ENCODE measurements at places on chromosomes 3 and 15.
A peak's percentile ranks its signal among the peaks of the same experiment; 100 is the strongest.

GRCh38 chr3:13223574-13224237 lies 150.5 kb upstream of the IQSEC1 start:
- no peak for DNase-seq

- DNase-seq, result peak; percentile 59
Observed at GRCh38 chr15:99432271-99433025, 133.3 kb upstream of the MEF2A start.

DNA sequence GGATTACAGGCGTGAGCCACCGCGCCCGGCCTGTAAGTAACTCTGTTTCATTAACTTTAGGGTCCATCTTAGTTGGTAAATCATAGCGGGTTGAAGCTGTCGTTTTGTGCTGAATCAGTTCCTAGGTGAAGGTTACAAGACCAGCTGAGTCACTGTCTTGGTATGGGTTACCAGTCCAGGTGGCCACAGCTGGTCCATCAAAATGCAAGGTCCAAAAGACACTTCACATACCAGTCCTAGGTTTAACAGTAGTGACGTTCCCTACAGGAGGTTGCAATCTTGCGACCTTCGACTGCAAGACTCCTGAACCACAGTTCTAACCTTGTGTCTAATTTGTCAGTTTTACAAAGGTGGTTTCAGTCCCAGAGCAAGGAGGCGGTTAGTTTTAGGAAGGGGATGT lies 160.1 kb upstream of the ATP10A start:
- DNase-seq, result no peak

DNA sequence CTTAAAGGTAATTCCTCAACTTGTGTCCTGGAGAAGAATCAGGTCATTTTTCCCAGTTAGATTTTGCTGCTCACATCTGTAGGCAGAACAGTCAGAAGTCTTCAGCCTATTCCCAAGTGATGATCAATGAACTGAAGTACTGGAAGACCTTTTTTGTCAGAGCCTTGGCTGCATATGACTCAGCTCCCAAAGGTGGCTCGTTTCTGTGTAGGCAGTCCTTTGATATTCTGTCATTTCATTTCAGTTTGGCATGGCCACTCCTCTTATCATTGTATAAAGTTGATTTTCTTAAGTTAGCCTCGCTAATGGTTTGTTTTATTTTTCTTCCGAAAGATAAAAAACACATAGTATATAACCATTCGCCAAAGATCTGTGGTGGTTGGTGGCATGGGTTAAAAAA lies 90.7 kb downstream of the KLHL25 start:
- DNase-seq, result no peak

DNA sequence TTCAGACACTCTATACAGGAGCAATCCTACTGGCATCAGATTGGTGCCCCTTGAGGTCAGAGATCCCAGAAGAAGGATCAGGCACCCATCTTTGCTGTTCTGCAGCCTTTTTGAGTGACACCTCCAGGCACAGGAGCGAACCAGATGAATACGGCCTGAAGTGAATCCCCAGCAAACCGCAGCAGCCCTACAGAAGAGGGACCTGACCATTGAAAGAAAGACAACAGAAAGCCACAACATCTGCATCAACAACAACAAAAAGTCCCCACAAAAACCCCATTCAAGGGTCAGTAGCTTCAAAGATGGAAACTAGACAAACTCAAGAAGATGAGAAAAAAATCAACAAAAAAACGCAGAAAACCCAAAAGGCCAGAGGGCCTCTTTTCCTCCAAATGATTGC lies 130.4 kb downstream of the PPM1L start:
- no peak for DNase-seq

- no peak for DNase-seq
Observed at GRCh38 chr3:31077826-31078225, 183.4 kb upstream of the GADL1 start.

DNA sequence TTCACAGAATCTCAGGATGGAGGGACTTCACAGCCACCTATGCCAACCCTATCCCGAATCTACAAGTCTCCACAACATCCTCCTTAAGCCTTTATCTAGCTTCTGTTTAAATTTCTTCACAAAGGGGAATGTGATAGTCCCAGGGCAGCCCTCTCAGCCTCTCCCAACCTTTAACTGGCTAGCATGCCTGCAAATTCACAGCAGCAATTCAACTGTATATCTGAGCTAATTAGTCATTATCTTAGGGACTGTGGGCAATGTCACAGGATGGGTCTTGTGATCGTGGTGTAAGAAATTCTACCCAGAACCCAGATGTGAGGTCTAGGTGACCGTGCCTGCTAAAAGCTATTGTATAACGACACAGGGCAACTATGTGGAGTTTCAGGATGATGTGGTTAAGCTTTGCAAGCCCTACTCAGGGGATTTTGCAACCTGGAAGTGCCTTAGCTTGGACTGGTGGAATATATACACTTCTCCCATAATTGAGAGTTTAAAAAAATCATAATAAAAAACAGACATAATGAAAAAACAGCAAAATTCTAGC lies 65.5 kb upstream of the FBN1 start:
- DNase-seq, result no peak

DNA sequence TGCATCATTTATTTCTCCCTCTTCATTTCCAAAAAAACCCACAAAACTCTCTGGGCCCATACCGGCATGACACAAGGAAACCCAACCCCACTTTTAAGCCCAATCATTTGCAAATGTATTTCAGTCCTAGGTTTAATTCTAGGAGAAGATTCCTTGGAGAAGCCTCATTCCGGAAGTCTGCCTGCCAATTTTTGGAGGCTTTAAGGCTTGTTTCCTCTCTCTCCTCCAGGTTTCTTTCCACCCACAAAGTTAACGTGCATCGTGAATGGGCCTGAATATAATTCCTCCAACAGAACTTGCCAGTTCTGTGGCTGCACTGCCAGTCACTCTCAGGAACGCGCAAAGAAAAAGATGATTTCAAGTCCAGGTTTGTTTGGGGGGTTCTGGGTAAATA lies 69.9 kb upstream of the FOXP1 start:
- no peak for DNase-seq

GRCh38 chr3:125634336-125634950 lies 39.1 kb upstream of the OSBPL11 start:
- DNase-seq, result no peak

DNA sequence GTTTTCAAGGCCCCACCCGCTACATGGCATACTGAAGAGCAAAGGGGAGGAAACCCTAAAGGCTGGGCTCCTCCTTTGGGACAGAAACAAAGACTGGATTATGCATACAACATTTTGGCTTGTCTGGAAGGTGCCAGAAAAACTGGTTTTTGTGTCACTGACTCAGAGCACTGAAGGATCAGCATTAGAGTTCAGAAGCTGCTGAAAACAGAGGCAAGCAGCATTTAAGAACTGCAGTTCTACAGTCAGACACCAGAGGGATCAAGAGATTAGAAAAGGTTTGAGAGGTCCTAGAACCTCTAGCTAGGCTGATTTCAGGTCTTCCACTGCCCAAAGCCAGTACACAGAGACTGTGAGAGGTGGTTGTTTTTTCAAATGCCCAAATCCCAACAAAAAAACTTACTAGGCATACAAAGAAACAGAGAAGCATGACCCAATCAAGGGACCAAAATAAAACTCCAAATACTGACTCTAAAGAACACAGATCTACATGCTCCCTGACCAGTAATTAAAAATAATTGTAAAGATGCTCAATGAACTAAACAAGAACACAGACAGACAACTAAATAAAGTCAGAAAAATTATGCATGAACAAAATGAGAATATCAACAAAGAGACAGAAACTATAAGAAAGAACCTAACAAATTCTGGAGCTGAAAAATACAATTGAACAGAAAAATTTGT lies 91.2 kb downstream of the SENP2 start:
- DNase-seq, result no peak

DNA sequence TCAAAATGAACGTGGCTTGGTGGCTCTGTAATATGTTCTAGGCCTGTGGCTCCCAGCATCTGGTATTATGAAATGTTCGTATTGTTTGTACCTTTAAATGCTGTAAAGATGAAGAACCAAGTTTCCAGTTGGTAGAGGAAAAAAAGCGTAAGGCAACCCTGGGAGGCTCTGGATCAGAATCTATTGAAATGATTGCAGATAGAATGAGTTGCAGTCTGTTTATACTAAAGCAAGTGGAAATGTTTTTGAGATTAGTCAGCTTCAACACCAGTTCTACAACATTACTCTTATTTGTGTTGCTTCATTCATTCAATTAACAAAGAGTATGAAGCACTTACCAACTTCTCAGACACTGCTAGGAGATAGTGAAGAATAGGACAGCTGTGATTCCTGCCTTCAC lies 5.3 kb downstream of the ARL6IP5 start:
- DNase-seq, result no peak

DNA sequence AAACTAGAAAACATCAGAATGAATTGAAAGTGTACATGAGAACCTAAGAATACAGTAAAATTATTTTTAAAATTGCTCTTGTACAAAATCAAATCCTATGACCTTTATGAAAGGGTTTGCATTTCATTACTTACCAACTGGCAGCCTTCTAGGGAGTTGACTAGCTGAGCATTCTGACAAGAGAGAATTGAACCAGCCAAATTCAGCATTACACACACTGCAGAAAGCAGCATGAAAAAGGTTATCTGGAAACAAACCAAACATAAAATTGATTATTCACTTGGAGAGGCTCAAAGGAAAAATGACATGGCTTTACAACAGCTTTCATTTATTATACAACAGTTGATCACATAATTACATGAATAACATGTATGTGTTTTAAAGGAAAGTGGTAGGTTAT lies 17.4 kb downstream of the NSMCE3 start:
- DNase-seq, result no peak

- DNase-seq, result peak; percentile 88
Observed at GRCh38 chr3:12553921-12554391, 2.9 kb upstream of the MKRN2 start.

- DNase-seq, result no peak
Observed at GRCh38 chr3:69433969-69434325, 48.1 kb upstream of the FRMD4B start.

- DNase-seq, result no peak
Observed at GRCh38 chr3:155682426-155683343, 62.2 kb downstream of the PLCH1 start.

DNA sequence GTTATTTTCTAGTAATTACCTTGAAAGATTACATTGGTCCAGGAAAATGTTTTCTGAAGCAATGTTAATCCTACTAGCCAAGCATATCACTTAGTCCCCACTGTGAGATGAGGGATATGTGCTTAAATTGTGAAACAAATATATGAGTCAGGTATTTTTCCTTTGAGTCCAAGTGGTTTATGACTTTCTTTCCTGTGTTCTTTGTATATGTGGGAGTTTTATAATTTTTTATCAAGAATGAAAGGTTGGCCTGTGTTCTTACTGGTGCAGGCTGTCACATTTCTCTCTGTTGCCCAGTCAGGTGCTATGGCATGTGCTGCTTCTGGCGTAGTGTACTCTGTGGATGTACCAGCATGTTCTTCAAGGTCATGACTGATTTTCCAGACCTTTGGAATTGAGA lies 147.4 kb downstream of the CMSS1 start:
- DNase-seq, result no peak

DNA sequence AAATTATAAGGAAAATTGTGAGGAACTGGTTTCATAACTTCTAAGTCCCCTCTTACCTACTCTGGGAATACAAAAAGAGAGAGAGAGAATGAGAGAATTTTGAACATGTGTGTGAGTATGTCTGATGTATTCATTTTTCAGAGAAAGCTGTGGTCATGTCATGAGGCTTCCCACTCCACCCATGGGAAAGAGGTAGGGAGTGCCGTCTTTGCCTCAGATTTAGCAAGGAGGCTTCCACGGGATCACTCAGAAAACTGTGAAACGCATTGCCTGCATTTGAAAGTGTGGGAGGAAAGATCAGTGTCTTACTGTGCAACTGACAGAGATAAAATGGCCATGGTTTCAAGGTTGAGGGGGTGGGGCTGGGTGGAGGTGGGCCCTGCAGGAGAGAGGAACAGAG lies 331.5 kb upstream of the CTNNB1 start:
- DNase-seq, result no peak

GRCh38 chr15:76065245-76065644 lies 5.5 kb downstream of the TMEM266 start:
- DNase-seq, result no peak

DNA sequence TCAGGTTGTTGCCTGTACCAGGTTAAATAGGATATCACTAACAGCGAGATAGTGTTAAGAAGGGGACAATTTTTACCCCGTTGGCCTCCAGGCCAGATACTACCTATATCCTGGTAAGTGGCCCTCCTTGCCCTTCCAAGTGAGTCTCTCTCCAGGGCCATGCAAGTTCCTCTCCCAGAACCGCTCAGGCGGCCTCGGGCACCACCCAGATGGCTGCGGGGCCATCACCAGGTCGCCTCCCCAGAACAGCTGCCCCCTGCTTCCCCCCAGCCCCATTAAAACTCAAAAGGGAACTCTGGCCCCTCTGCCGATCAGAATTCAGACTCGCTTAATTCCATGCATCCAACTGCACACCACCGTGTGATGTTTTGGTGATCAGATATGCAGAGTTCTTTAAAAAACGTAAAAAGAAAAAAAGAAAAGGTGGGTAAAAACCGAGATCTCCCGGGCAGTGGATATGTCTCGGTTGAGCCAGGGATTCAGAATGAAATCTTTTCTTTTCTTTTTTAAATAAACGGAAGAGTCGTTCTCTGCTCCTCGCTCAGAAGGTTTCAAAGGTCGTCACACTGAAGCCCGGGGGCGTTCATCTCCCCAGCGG lies 1.9 kb upstream of the TRIM71 start:
- DNase-seq, result peak; percentile 70

DNA sequence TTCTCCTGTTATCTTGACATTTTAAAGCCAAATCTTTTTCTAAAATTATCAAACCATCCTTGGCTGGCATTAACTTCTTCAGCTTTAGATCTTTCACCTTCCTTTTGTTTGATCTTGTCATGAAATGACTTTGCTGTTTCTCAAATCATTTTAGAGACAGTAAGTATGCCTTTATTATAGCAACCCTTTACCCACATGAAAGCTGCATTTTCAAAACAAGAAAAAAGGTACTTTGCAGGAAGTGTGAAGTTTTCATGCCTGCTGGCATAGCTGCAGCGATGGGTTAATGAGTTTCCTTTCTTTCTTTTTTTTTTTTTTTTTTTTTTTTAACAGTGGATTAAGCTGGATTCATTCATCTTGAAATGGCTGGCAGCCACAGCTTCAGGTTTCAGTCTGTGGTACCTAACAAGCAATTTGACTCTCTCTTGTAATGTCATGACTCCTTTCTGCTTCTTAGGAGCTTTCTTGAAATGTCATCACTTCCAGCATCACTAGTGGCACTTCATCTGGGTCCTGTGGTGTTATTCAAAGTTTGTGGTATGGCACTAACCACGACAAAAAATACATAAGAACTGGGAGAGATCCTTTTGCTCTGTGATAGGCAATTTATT lies 18.8 kb downstream of the SLC25A26 start:
- no peak for DNase-seq

- DNase-seq, result no peak
Observed at GRCh38 chr3:124969963-124970722, 35.6 kb upstream of the MUC13 start.

DNA sequence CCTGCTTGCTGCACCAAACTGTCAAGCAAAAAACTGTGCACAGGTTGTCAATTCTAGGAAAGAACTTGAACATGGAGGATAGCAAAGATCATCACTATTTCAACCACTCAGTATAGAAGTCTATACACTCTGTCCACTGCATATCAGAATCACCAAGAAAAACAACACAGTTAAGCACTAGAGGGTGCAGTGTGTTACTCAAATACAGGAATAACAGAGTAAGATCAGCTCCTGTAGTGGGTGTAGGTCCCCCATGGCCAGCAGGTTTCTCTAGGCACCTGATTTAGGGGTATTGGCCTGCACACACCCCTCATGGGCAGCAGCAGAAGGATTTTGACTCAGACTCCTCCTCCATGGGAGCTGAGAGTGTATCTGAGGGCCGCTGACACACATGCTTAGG lies 464.1 kb downstream of the EPHA6 start:
- no peak for DNase-seq
